HCT116 (cell line): ENCODE measurements at places on chromosomes 3 and 15.
A peak's percentile ranks its signal among the peaks of the same experiment; 100 is the strongest.

DNA sequence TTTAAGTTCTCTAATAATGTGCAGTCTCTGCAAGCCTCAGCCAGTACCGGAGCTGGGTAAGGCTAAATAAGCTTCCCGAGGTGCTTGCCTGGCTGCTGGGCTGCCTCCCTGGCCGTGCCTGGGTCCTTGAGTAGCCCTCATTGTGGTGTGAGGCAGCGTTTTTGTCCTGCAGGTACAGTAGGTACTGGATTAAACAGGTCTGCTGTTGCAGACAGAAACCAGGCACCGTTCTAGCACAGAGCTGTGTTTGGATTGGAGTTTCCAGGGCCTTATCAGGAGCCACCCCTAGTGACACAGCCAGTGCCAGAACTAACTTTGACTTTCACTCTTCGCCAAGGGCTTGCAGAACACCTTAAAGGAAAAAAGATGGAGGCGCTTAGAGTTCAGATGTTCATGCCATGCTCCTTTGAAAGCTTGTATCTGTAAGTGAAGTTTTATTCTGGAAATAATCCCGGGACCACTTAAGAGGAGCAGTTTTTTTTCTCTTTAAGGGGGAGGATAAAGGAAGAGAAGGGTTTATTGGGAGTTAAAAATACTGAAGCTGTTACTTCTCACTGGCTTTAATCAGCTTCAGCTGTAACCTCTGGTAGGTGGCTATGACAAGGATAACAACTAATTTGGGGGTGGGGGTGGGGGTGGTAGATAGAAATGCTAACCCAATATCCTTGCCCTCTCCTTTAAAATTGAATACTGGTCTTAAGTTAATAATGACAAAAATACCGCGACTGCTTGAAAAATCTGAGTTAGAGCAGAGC lies 126.8 kb downstream of the MITF start:
- H3K4me1 ChIP-seq = no peaks in the 10 kb centered on the region
- DNase-seq = no peak
- H3K27me3 ChIP-seq = no peaks in the 10 kb centered on the region
- H3K36me3 ChIP-seq = no peaks in the 10 kb centered on the region
- no peak overlapping the region for H3K4me3 ChIP-seq

DNA sequence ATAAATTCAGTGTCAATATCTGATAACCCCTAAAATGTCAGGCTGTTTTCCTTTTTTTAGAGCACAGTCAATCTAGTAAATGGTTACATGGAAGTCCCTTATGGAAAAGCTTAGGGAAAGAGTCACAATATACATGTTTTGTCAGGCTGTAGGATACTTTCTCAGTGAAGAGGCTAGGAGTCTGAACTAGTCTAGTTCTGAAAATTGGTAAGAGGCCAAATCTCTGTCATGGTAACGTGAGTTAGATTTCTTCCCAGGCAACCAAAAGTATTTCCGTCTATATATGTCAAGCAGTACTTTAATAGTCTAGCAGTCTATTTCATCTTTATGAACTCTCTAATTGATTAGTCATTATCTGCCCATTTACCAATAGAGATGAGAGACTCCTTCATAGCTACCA lies 215.9 kb upstream of the LRRC3B start:
- no peak for DNase-seq
- H3K27ac ChIP-seq = no peak overlapping the region
- H3K4me1 ChIP-seq = no peaks in the 10 kb centered on the region
- no peak overlapping the region for H3K4me3 ChIP-seq
- no peaks in the 10 kb centered on the region for H3K36me3 ChIP-seq

- H3K4me1 ChIP-seq = peaks cover 16% of the 10 kb centered on the region
- H3K4me3 ChIP-seq = no peak overlapping the region
- H3K36me3 ChIP-seq = no peaks in the 10 kb centered on the region
- no peaks in the 10 kb centered on the region for H3K27me3 ChIP-seq
- peak; percentile 80 for DNase-seq
- peak overlapping the region; percentile 36; the same call in 1 of the 2 replicates for H3K27ac ChIP-seq
These were observed 26.6 kb downstream of the ITGB5 start for GRCh38 chr3:124860599-124860998.

- DNase-seq = no peak
- no peak overlapping the region for H3K4me3 ChIP-seq
- no peaks in the 10 kb centered on the region for H3K36me3 ChIP-seq
- H3K4me1 ChIP-seq = no peaks in the 10 kb centered on the region
These were observed 24.9 kb downstream of the GYG1 start for GRCh38 chr3:149016242-149016641.

DNA sequence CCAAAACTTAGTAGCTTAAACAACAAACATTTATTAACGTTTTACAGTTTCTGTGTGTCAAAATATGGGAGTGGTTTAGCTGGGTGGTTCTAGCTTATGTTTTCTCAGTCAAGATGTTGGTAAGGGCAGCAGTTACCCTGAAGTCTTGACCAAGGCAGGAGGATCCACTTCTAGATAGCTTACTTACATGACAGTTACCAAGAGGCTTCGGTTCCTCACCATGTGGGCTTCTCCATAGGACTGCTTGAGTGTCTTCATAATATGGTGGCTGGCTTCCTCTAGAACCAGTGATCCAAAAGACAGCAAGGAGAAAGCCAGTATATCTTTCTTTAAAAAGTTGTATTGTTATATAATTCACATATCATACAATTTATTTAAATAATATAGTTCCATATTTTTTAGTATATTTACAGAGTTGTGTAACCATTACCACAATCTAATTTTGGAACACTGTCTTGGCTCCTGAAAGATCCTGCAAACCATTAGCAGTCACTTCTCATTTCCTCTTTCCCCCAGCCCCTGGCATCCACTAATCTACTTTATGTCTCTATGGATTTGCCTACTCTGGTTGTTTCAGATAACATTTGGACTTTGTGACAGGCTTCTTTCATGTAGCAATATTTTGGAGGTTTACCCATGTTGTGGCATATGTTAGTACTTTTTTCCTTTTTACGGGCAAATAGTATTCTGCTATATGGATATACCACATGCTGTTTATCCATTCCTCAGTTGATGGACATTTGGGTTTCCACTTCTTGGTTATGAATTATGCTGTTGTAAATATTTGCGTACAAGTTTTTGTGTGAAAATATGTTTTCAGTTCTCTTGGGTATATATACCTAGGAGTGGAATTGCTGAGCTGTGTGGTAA lies 33.3 kb downstream of the MAPK6 start:
- no peak overlapping the region for H3K27ac ChIP-seq
- H3K4me1 ChIP-seq = peaks cover 17% of the 10 kb centered on the region
- H3K27me3 ChIP-seq = no peaks in the 10 kb centered on the region
- DNase-seq = no peak
- H3K4me3 ChIP-seq = no peak overlapping the region

- H3K4me3 ChIP-seq = no peak overlapping the region
- H3K36me3 ChIP-seq = no peaks in the 10 kb centered on the region
- no peaks in the 10 kb centered on the region for H3K4me1 ChIP-seq
- H3K27ac ChIP-seq = no peak overlapping the region
- no peaks in the 10 kb centered on the region for H3K27me3 ChIP-seq
These were observed 214.3 kb downstream of the OXSM start for GRCh38 chr3:26004172-26004571.

- DNase-seq = no peak
- H3K27me3 ChIP-seq = no peaks in the 10 kb centered on the region
- no peaks in the 10 kb centered on the region for H3K4me1 ChIP-seq
- H3K36me3 ChIP-seq = no peaks in the 10 kb centered on the region
- H3K4me3 ChIP-seq = no peak overlapping the region
These were observed 41.5 kb downstream of the ABHD17C start for GRCh38 chr15:80736560-80736959.

- H3K36me3 ChIP-seq = peaks cover 10% of the 10 kb centered on the region
- no peak overlapping the region for H3K4me3 ChIP-seq
- no peaks in the 10 kb centered on the region for H3K4me1 ChIP-seq
- no peaks in the 10 kb centered on the region for H3K27me3 ChIP-seq
- no peak overlapping the region for H3K27ac ChIP-seq
These were observed 74.3 kb downstream of the LARS2 start for GRCh38 chr3:45462522-45463265.

GRCh38 chr3:57074135-57074534 lies 13.7 kb downstream of the SPATA12 start:
- peaks cover 8% of the 10 kb centered on the region for H3K36me3 ChIP-seq
- DNase-seq = no peak
- no peaks in the 10 kb centered on the region for H3K27me3 ChIP-seq
- no peak overlapping the region for H3K27ac ChIP-seq
- peaks cover 12% of the 10 kb centered on the region for H3K4me1 ChIP-seq

DNA sequence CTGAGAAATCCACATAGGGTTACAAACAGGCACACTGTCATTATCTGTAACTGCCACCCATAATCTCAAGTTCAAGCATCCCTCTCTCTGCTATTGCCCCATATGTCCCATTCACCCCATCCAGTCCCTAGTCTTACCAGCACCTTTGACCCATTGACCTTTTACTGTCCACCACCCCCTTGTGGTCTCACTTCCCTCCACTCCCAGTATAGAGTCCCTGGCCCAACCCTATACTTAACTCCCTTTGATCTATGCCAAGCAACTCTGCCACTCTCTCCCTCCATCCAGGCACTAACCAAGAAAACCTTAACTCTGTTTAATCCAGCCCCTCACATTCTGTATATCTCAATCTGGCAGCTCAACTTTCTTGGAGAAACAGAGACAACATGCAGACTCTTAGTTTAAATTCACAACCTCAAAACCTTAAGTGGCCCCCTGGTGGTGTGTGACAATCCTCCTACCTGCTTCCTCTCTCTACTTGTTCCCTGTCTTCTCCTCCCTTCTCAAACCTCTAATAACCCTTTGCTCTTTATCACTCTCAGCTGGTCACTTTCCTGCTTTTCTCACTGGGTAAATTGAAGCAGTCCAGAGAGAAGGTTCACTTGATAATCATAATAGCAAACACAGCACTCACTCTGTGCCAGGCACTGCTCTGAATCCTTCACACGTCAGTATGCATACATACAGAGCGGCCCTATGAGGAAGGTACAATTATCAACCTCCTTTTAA lies 162.7 kb downstream of the STT3B start:
- no peaks in the 10 kb centered on the region for H3K36me3 ChIP-seq
- no peaks in the 10 kb centered on the region for H3K27me3 ChIP-seq
- no peak overlapping the region for H3K27ac ChIP-seq
- peaks cover 12% of the 10 kb centered on the region for H3K4me1 ChIP-seq
- no peak overlapping the region for H3K4me3 ChIP-seq

DNA sequence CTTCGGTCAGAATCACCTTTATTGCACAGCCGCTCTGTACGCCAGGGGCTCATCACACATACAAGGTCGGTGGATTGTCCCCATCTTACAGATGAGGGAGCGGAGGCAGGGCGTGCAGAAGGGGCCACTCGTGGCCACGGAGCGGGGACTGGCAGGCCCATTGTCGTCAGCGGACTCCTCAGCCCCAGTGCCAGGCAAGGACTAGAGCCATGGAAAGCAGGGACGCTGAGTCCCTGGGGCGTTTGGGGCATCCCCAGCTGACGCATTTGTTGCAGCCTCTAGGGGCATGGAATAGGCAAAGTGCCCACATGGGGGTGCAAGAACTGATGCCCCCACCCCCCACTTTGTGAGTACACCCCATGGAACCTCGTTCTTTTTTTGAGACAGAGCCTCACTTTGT lies 29.8 kb upstream of the FURIN start:
- H3K27ac ChIP-seq = no peak overlapping the region
- peaks cover 5% of the 10 kb centered on the region; the same call in 1 of the 2 replicates for H3K4me1 ChIP-seq
- no peaks in the 10 kb centered on the region for H3K27me3 ChIP-seq
- no peak for DNase-seq
- H3K36me3 ChIP-seq = no peaks in the 10 kb centered on the region

DNA sequence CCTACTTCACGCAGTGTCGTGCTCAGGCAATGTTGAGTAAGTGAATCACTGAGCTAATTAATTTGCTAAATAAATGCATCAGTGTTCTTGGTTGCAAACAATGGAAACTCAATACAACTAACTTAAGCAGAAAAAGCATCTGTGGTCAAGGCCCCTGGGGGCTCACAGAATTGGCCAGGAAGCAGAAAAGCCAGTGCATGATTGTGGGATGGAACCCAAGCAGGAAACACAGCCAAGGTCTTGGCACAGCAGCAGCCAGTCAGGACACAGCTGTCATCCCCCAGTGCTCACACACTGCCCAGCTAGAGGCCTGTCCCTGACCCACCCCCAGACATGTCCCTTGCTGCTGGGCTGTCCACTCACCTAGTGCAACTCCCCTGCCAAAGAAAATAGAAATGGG lies 85.9 kb downstream of the AQP9 start:
- no peak overlapping the region for H3K4me3 ChIP-seq
- no peak for DNase-seq
- H3K27me3 ChIP-seq = no peaks in the 10 kb centered on the region
- H3K27ac ChIP-seq = no peak overlapping the region
- no peaks in the 10 kb centered on the region for H3K36me3 ChIP-seq

DNA sequence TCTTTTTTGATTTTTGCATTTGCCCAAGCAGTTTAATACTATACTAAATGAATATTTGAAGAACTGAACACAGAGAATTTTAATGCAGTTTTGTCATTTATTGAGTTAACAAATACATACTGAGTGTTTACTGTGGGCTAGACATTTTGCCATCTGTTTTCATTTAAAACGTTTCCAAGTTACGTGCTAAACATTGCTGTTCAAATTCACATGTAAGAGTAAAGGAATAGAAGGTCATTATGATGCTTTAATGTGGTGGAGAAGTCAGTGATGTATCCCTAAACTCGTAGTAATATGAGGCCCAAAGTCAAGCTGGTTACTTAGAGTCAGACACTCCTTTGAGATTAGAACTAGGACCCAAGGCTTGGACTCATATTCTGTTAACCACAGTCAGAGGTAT lies 49.4 kb downstream of the CRYBG3 start:
- H3K27ac ChIP-seq = no peak overlapping the region
- no peak overlapping the region for H3K4me3 ChIP-seq
- DNase-seq = no peak

DNA sequence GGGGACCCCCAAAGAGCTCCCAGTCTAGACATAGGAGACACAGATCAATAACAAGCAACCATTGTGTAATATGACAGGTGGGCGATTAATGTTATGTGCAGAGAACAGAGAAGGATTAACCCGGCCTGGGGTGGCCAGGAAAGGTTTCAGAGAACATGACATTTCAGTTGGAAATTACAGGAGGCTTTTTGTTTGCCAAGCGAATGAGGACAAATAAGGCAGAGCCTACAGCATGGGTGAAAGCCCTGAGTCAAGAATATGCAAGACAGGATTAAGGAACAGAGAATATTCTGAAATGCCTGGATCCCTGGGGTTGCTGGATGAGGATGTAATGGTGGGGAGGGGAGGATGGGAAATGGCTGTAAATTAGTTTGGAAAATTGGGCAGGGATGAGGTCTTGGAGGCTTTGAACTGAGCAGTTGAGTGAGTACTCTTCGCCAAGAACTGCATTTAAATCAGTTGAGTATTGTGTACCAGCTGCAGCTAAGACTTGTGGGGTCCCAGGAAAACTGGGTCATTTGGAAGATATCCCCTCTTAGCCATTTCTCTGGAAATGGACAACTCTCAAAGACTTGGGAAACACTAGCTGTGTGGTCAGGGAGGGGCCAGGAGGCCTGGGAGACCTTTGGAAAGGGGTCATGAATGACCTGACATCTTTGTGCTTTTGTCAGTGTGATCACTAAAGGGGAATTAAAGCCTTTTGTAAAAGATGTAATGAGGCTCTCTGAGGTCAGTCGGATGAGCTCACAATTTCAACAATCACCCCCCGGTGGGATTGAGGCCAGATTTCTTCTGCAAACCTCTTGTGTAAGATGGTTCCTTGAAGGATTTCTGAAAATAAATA lies 198.6 kb upstream of the NR2E3 start:
- no peak for DNase-seq
- no peaks in the 10 kb centered on the region for H3K4me1 ChIP-seq
- H3K36me3 ChIP-seq = no peaks in the 10 kb centered on the region
- H3K27me3 ChIP-seq = no peaks in the 10 kb centered on the region
- H3K27ac ChIP-seq = no peak overlapping the region
